ENCODE measurements at places on chromosomes 4 and X.

- peak; percentile 7 for DNase-seq
Measured at GRCh38 chr4:38310446-38311043, 350.3 kb downstream of the PTTG2 start.

GRCh38 chr4:137266511-137266910 is 265.8 kb downstream of the PCDH18 start:
- no peak for DNase-seq

DNA sequence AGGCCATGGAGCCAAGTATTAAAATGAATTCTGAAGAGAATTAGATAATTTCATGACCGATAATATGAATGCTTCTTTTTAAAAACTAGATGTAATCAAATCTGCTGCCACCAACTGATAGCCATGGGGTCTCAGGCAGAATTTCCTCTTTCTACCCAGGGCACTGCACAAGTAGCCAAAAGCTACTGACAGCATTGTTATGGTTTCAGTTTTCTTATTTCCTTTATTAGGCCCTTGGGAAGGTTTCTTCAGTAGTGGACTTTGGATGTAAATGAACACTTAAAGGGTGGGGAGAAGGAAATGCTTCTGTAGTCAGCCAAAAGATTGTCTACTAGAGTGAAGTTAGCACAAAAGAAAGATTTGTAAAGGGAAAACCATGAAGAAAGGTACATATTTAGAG is 686.0 kb downstream of the ADGRL3 start:
- no peak for DNase-seq

DNA sequence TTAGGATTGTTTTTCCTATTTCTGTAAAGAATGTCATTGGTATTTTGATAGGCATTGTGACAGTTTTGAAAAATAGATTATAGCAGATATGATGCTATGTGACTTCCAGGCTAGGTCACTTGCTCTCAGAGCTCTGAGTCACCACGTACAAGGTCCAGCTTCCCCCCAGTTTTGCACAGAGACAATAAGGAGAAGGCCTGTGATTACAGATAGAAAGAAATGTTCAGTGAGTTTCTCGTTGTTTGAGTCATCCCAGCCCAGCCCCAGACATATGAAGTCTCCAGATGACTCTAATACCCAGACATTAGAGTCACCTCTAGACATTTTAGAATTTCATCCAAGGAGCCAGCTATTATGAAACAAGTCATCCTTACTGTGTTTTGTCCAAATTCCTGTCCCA is 57.2 kb downstream of the MFAP3L start:
- no peak for DNase-seq

GRCh38 chrX:129831091-129831885 is 12.4 kb downstream of the ZDHHC9 start:
- DNase-seq, result no peak

- no peak for DNase-seq
Measured at GRCh38 chrX:22110729-22111494, 78.8 kb downstream of the PHEX start.

DNA sequence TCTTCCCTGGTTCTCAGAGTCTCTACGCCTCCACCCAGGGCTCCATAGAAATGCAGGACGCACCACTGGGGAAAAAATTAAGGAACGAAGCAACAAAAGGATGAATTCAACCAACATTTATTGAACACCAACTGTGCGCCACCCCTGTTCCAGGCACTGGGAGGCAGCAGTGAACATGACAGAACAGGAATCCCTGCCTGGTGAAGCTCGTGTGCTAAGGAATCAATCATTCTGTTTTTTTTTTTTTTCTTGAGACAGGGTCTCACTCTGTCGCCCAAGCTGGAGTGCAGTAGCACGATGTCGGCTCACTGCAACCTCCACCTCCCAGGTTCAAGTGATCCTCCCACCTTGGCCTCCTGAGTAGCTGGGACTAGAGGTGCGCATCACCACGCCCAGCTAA is 1.9 kb upstream of the FTSJ1 start:
- no peak for DNase-seq

- no peak for DNase-seq
Measured at GRCh38 chrX:147680251-147680650, 231.5 kb upstream of the FMR1 start.

DNA sequence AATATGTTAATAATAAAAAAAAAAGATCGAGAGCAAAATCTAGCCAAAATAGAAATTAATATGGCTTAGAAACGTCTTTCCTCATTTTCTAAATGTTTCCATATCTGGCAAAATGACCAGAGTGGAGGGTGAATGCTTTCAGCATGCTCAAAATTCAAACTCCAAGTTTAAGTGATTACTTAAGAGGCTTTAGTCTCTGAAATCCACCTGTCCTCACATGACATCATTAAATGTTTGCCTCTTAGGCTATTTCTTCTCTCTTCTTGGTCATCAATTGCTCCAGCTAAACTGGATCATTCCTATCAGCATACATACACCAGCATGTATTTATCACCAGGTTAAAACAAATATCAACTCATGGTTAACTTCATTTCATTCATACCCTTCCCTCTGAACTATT is 54.5 kb upstream of the ATXN3L start:
- DNase-seq, result no peak

Measured in stimulated activated CD4-positive, alpha-beta T cell treated with anti-CD3 and anti-CD28 coated beads, Interleukin-1b, Interleukin-23, amount 100 ng/mL, for 1 hour (primary cell).